Femur (tissue), 1 donor: ENCODE measurements at places on chromosomes 2 and 18.

GRCh38 chr2:62459106-62459505 lies 46.9 kb downstream of the TMEM17 start:
- DNase-seq = peak; percentile 41

DNA sequence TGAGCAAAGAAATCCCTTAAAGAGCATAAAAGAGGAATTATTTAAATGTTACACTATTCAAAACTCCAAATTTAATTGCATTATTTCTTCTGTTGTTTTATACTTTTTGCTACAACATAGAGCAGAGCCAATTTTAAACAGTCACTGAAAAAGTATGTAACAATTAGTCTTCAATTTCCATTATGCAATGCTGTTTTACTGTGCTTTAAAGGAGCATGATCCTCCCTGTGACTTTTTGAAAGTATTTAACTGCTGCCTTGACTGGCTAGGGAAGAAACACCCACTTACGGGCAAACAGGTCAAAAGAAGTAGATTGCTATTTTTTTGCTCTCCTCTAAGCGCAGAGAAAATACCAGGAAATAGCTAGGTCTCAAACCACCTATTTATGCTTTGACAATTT lies 217.4 kb upstream of the GCFC2 start:
- no peak for DNase-seq

DNA sequence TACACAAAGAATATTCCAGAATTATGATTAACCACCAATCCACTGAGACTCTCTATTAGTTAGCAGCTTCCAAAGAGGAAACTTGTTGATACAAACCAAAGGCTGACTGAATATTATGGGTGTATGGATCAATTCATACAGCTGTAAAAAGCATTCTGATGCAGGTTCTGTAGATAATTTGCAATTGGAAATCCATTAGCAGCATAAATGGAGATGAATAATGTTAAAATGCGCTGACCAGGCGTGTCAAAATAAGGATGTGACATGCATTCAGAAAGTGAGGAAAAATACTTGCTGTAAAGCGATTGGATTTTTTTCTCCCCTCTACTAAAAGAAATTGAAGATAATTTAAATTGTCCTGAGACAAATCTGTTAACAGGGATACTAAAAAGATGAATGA lies 169.0 kb upstream of the DDX18 start:
- DNase-seq = no peak

DNA sequence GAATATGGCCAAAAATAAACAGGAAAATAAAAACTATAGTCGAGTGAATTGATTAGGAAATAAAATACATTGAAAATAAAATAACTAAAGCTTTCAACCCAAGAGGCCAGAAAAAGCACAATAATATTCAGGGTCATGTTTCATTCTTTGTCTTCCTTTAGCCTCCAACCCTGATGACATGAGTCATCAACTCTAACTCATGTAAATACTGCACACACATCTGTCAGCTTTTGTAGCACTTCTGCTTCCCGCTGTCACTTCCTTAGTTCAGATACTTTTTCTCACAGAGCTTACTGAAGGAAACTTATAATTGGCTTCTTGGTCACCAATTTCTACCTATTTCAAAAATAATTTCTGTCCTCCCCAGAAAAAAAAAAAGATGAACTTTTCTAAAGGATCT lies 112.8 kb downstream of the UPP2 start:
- peak; percentile 37 for DNase-seq

DNA sequence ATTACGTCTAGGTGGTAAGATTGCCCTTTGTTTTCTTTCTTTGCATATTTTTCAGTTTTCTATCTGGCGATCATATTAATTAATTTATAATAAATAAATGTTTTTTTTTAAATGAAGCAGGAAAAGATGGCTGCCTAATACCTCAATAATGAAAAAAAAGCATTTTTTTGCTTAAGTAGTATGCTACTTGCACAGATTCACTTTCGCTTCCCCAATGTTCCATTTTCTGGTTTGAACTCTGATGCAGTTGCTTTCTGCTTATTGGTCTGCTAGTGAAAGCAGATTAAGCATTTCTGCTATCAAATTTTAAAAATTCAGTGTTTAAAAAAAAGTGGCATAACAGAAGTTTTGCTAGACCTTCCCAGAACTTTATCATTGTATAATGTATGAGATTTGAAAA lies 11.9 kb upstream of the TMEM182 start:
- no peak for DNase-seq

GRCh38 chr18:56651771-56652092 lies 573 bp downstream of the WDR7 start:
- no peak for DNase-seq

DNA sequence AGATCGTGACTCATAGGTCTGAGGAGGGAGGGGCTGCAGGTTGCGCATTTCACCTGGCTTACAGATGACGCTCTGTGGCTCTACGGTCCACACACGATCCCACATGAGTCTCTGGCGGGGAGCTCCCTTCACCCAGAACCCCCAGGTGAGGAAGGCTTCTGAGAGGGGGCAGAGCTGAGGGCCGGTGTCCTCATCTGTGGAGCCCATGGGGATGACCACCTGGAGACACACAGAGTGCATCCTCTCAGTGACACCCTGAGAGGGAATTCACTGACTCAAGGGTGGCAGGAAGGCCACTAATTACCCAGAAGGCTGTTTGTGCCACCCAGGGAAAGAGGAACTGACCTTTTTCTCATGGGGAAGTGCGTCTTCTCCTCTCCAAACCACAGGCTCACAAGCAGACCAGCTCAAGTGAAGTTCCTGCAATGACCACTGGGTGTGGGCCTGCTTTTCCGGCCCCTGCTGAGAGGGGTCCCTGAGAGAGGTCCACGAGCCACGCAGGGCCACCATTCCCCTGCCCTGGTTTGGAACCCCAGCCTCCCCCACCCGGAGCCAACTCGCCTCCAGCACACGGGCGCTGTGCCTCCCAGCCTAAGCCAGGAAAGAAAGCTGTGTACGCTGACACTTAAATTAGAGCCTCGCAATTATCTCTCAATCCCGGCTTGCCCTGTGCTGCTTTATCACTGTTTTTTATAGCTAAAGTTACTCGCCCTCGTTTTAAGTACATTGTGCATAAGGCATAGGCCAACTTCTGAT lies 114.1 kb downstream of the BCL11A start:
- DNase-seq = peak; percentile 64

DNA sequence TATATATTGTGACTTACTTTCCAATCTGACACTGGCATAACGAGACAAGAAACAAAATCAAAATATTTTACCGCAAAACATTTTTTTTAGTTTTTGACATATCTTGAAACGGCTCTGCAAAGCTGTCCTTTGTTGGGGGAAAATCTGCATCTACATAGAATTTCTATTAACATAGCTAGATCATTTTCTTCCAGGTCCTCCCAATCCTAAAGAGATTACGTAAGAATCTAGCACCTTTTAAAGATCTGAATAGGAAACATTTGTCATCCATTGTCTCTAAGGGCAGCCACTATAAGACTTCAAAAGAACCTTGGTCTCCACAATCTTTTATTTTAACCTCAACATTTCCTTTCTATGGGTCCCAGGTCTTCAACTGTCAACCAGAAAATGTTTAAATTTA lies 1.2 kb upstream of the MFF start:
- no peak for DNase-seq

DNA sequence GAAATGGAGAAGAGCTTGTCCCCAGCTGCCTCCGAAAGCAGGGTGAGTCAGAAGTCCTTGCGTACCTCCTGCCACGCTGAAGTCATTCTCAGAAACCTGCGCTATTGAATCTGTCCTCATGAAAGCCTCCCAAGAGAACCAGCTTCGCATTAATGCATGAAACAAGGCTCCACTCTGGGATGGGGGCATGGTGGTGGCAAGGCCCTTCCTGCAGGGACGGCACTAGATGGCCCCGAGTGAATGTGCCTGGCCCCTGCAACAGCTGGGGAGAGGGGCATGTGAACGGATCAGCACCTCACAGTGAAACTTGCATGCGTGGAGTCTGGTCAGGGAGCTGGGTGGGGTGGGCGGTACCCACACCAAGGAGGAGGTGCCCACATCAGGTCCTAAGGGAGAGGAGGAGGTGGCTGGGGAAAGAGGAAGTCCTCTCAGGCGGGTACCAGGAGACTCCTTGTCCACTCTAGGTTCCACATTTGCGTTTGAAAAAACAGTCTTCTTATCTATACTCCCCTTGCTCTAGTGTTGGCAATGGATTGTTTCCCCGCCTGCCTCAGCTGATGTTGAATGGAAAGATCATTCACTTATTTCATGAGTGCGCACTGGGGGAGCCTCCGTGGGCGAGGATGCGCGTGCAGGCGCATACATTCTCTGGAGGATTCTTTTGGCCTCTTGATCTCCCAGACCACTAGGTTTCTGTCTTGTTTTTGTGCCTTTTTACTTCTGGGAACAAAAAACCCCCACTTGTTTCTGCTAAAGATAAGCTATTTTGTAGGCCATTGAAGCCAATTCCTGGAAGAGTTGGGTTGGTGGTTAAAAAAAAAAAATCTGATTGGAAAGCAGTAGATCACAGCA lies 104.7 kb downstream of the KLHL29 start:
- no peak for DNase-seq

- no peak for DNase-seq
Measured at GRCh38 chr18:29488617-29489016, 1311.7 kb upstream of the CDH2 start.

GRCh38 chr2:1627628-1628381 lies 116.5 kb downstream of the PXDN start:
- DNase-seq = no peak

GRCh38 chr2:134155134-134155533 lies 98.7 kb upstream of the MGAT5 start:
- DNase-seq = no peak

DNA sequence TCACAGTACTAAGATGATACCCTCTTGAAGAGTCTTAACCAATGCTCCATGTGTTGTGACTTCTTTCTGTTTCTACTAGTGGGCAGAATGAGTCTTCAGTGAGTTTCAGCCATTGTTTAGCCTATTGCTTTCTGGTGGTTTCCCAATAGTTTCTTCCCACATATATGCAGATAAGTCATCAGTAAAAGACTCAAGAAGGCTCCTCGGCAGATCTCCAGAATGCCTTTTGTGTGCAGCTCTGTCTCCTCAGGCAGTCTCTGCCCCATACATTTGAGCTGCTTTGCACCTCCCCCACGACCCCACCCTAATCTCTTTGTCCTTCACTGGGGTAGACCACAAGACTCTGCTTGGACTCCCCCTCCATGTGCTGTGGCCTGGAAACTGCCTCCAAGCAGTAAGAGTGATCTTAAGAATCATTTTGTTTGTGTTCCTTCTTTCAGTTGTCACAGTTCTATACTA lies 71.6 kb upstream of the CHRNA1 start:
- no peak for DNase-seq

DNA sequence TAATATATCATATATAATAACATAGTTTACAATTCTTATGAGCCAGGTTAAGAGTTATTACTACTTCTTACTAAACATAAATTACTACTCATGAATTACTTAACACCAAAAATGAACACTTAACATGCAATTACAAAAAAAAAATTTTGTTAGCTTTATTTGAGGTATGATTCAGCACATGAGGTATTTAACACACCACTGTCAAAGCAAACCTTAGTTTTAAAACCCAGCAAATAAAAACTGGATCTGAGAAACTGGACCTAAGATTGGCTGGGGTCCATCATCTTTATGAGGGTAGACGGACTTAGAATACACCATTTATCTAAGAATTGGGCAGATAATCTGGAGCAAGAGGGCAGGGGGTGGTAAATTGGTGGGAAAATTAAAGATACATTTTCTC lies 81.8 kb upstream of the CREB1 start:
- DNase-seq = no peak

- no peak for DNase-seq
Measured at GRCh38 chr2:2912731-2913130, 464.9 kb downstream of the EIPR1 start.

DNA sequence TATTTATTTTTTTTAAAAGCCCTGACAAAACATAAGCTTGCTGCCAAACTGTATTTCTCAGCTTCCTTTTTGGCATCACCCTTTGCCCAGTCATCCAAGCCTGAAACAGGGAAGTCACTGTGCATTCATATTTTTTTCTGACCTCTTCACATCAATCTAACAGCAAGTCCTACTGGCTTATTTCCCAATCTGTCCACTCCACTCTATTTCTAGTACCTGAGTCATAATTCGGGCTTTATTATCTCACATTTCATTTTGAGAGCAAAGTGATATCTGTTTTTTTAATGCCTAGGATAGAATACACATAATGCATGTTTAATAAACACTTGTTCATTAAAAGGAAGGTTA lies 5.1 kb downstream of the HNMT start:
- DNase-seq = peak; percentile 46

DNA sequence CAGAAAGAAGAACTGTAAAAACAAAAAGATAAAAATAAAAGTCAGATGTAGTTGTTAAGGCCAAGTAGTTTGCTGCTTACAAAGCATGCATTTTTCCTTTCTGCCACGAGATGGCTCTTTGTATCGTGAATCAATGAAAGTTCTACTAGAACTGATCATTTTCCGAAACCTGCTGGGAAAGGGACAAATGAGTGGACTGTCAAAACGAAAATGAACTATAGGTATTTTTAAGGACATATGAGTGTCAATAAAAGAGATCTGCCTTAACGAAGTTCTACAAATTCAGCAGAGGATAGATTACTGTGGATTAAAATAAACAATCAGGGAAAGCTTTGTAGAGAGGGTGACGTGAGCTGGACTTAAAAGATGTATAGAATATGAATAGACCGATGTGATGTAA lies 15.0 kb upstream of the ELOA2 start:
- no peak for DNase-seq

DNA sequence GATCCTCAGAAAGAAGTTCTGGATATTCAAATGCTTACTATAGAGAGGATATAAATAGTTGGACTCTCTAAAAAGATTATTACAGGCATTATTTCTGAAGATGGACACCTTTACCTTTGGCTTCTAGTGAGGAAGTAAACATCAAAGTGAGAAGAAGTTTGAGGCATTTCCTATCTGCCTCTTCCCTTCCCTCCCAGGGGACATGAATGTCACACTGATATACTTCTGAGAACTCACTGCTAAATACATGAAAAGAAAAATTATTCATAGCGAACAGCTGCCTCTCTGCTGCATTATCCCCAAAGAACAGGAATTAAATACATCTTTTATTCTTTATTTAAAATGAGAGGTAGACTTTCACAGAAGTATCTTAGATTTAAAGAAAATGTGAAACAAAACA lies 63.6 kb upstream of the PGAP1 start:
- DNase-seq = no peak

DNA sequence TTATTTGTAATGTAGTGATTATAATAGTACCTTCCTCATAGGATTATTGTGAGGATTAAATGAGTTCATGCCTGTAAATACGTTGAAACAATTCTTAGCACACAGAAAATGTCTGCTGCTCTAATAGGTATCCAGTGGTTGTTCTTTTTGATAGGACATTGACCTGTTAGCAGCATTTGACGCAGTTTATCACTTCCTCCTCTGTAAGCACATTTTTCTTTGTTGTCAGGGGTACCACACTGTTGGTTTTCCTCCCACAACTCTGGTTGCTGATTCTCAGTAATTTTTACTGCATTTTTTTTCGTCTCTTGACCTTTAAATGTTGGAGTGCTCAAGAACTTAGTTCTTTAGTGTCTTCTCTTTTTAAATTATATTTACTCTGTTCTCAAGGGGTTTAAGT lies 15.4 kb downstream of the PPM1B start:
- no peak for DNase-seq

GRCh38 chr2:69315160-69315761 lies 71.8 kb downstream of the GFPT1 start:
- DNase-seq = no peak
